ENCODE measurements at places on chromosomes 11 and 22.

DNA sequence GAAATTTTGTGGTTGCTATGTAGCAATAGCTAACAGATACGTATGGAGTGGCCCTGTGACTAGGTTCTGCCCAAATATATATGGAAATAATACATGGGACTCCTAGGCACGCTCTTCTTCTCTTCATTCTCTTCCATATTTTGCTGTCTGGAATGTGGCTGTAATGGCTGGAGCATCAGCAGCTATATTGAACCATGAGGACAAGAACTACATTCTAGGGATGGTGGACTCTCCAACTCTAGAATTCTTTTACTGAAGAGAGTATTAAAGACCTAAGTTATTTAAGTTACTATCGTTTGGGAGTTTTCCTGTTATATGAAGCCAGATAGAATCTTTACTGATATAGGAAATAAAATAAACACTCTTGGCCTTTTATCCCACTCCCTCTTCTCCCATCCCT lies 7.5 kb upstream of the NELL1 start:
- no peak for DNase-seq

DNA sequence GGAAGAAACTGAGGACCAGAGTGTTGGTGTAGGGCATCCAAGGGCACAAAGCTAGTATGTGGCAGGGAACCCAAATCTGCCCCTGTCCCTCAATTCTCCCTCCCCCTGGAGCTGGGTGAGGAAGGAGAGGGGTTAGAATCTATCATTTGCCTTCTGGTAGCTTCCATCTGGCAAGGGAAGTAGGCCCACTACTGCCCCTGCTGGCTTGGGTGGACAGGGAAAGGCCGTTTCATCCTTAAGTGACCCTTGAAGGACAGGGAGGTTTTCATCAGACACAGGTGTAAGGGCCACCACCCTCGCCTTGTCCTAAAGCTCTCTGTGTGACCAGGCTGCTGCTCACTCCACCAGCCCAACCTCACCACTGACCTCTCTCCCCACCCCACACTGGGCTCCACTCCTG lies 22.1 kb downstream of the NECTIN1 start:
- DNase-seq, result no peak

DNA sequence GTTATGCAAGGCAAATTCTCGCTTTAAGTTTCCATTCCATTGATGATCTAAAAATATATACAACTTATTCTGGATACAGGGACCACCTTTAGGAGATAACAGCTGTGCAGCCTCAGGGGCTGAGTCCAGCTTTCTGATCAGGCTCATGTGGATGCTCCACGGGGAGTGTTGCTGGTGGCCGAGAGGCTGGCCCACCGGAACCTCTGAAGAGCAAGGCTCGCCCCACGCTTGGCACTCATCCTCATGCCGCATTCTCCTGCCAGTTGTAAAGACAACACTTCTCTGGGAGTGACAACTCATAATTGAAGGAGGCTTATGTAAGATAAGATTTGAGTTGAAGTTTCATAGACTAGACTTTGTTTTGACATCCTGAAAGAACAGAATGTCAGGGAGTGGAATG lies 123.5 kb downstream of the MPPED1 start:
- DNase-seq, result no peak

GRCh38 chr11:13135385-13136271 lies 126.5 kb downstream of the RASSF10 start:
- no peak for DNase-seq

GRCh38 chr22:42819412-42820044 lies 37.5 kb downstream of the ARFGAP3 start:
- no peak for DNase-seq

DNA sequence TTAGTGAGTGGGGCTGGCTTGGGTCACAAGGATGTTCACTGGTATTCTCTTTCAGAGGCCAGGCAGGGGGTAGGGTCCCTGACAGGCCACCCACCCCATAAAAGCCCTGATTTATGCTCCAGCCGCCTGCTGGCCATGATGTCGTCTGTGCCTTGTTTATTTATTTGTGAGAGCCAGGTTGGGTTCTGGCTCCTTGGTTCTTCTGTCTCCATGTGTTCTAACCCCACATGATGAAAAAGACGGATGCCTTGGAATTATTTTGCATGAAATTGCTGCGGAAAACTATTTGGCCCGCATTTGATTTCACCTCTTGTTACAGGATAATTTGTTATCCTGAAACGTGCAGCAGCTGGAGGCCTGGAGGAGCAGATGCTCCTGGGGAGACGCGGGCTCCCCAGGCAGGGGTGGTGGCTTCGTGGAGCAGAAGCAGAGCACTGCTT lies 46.3 kb upstream of the WNT11 start:
- DNase-seq, result no peak

DNA sequence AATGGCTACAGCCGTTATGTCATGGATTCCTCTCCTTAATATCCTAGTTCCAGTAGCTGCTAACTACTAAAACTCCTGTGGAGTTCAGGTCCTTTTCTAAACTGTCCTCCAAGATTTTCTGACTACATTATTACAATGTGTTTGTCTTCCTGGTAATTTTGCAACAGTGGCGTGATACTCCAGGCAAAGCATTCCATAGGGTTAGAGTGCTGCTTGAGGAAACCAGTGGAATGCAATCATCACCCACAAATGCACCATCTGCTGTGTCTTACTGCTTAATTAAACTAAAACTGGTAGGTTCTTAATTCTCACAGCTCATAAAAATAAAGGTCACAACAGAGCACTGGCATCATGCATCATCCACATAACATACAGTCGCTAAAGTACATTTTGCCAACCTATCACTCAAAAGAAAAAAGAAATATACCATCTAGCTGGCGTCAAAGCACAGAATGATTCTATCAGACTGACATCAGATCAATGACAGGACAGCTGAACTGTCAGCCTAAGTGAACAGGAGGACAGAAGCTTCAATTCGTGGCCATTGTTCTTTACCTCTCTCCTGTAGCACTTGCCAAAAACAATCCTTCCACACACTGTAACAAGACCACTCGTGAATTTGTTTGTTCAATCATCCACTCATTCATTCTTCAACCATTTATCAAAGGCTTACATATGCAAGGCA lies 182.5 kb downstream of the CADM1 start:
- DNase-seq, result no peak

GRCh38 chr11:125954945-125955640 lies 9.2 kb downstream of the VSIG10L2 start:
- DNase-seq, result no peak

DNA sequence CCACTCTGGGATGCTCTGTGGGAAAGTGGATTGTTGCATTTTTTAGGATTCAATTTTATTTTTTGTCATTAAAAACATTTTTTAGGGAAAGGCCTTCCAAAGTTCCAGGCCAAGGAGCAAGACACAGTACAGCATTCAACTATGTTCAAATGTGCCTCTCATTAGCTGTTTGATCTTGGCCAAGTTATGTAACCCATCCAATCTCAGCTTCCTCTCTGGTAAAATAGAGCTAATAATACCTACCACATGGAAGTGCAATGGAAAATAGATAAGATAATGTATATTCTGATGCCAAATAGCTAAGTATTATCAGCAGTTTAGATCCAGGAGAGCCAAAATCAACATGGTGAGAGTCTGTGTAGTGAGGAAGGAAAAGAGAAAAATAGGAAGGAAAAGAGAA lies 220.3 kb upstream of the SESN3 start:
- DNase-seq, result no peak

DNA sequence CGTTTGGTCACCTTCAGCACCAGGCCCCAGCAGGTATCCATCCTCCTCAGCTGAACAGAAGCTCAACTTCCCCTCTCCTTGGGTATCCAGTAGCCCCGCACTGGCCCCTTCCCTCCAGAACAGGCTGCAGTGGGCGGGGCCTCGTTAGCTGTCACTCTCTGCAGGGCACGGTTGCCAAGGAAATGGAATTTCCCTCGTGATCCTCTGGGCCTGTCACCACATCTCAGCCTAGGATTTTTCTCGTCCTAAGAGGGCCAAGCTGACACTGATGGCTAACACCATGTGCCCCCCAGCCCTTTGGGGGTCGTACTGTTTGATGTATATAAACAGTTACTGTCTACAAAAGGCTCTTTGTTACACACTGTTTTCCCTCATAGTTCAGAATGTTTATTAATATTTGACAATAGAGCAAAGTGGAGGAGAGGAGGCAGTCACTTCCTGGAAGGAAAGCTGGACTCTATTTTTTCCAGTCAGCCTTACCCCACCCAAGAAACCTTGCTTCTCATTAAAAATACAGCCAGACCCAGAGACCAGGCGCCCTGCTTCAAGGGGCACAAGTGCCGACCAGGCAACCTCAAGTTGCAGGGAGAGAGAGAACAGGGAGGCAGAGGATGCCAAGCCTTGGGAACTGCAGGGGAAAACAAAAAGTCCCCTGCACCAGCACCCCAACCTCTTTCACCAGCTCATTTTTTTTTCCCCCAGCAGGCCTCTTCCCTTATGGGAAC lies 44.5 kb downstream of the FEZ1 start:
- DNase-seq, result no peak

- DNase-seq, result no peak
Measured at GRCh38 chr11:104858882-104859775, 39.1 kb downstream of the CASP12 start.

GRCh38 chr11:3984896-3985295 lies 109.7 kb upstream of the RRM1 start:
- DNase-seq, result no peak

GRCh38 chr11:44221456-44221855 lies 88.5 kb downstream of the ALX4 start:
- no peak for DNase-seq

DNA sequence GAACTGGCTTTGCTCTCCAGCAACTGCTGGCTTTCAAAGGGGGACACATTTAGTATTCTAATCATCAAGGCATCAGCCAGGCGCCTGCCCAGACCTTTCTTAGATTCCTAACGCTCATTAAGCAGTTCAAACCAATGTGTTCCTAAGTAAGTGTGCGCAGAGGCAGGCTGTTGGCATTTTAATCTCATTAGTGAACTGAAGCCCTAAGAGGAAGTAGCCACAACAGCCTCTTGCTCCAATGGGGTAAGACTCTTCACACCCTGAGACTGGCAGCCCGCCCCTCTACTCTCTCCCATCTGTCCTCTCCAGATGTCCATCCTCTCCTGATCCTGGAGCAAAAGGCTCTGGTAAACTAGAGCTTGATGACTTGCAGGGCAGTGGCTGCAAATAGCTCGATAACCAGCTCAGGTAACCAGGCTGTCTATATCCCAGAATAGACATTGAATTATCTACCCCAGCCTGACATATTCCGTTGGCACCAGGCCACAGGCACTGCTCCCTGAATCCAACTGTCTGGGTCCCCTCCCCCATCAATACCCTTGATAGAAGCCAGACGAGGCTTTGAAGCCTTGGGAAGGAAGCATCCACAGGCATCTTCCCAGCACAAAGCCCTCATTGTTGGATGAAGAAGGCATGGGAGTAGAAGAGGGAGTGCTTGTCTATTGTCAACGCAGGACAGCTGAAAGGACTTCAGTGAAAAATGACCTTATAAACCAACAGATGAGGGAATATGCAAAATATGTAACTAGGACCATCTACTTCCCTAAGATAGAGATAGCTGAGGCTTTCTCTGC lies 321.1 kb downstream of the TENM4 start:
- no peak for DNase-seq

DNA sequence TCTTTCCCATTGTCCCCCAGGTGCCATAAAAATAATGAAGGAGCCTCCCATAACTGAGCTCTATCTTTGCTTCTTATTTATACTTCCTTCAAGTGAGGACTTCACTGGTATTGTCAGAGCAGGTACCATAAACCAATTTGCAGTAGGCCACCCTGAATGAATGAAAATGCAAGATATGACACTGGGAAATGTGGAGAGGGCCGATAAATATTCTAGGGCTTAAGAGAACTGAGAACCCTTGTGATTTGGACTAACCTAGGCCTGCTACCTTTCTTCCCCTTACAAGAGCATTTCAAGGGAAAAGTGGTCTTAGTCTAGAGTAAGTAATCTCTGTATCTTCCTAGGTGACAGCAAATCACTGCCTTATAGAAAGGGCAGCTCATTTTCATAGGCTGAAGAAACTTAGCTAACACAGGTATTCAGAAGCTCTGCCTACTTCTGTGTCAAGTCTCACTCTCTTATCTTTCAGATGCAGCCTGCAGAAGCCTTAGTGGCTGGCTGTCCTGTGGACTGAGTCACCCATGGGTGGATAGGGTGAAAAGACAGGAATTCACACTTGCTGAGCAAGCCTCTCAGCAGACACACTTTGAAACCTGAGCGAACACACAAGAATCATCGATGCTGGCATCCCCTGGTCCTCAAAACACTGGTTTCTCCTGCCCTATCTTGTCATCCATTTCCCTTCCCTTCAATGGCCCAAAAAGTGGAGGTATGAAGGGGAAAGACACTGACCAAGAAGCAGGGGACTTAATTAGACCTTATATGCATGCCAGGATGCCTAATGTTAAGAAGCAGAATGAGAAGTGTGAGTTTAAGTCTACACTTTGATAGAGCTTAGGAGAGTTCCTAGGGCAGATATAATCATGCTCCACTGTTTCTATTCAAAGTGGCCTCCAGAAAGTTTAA lies 15.2 kb downstream of the NRIP3 start:
- no peak for DNase-seq

- no peak for DNase-seq
Measured at GRCh38 chr22:37559901-37560607, at the start of gene CDC42EP1. CDC42EP1 (plus strand) TSS chr22:37560480; CDS start chr22:37566350, 5,870 bp downstream.

GRCh38 chr11:35711173-35711910 lies 48.8 kb downstream of the TRIM44 start:
- no peak for DNase-seq

- DNase-seq, result no peak
Measured at GRCh38 chr11:111001081-111001430, 244.5 kb upstream of the POU2AF2 start.

GRCh38 chr11:73894725-73895335 lies 18.0 kb downstream of the PAAF1 start:
- DNase-seq, result no peak

DNA sequence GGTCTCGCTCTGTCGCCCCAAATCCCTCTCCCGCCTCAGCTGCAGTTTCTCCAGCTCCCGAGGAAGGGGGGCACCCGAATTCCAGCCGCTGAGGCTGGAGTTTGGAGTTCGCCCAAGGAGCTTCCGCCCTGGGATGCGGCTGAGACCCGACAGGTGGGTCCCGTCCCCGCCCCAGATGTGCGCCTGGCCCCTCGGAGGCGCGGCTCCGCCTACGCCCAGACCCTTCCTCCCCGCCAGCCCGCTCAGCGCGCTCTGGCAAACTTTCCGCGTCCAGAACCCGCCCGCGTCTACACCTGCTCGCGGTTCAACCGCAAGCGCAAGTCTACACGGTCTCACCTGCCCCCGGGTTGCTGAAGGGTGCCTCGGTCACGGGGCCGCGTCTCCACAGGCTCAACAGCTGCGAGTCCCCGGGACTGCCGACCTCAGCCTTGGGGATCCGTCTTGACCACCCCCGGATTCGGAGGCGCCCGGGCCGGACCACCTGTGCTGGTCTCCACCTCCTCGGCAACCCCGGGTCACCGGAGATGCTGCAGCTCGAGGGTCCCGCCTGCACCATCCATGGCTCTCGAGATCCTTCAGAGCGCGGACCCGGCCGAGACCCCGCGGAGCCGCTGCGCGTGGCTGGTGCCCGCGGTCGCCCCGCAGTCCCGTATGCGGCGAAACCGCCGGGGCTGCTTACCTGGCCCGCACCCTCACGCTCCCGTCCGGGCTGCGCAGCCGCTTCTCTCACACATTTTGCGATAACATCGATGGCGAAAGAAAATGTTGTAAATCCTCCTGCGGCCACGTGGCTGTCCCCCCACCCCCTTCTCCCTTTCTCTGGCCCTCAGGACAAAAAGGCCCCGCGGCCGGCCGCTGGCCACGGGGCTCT lies 63.6 kb downstream of the NFAM1 start:
- no peak for DNase-seq

- DNase-seq, result no peak
Measured at GRCh38 chr11:6225896-6226295, 8.5 kb downstream of the FHIP1B start.
